ENCODE measurements at places on chromosomes 5 and 9. TPM values are rescaled to one million over a fixed set of nuclear protein-coding genes. Genes with fewer than 3 reads are reported as not detected.

GRCh38 chr9:115837618-115838017 lies 316.0 kb upstream of the PAPPA start:
- DNase-seq: no peak

- DNase-seq: no peak
These were observed 161.5 kb downstream of the CEP120 start for GRCh38 chr5:123261752-123262151.

GRCh38 chr5:14109041-14109747 lies 33.9 kb upstream of the TRIO start:
- no peak for DNase-seq

DNA sequence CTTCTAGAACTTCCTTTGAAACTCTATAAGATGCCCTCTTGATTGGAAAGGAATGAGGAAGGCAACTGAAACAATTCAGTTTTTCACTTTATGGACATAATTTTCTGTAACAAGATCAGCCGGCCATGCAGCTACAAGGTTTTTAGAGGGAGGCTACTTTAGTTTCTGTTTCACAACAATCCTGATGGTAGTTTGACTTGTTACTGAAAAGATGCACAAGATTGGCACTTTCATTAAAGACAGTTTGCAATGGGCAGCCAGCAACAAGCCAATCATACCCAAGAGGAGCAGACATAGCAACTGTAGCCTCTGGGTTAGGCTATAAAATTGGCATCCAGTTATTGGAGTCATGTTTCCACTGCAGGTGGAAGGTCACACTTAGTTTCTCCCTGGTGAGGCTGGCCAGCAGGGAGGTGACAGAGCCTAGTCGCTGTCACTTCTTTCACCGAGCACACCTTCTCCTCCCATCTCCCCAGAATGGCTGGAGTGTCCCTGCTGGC lies 74.3 kb upstream of the TGFBR1 start:
- DNase-seq: no peak

GRCh38 chr5:147737921-147738320 lies 44.6 kb downstream of the JAKMIP2 start:
- DNase-seq: no peak

ENTPD2 gene
- total RNA-seq: not detected

GRCh38 chr5:178107756-178108310 lies 5.5 kb upstream of the N4BP3 start:
- DNase-seq: no peak

GRCh38 chr5:125813221-125813974 lies 609.8 kb upstream of the GRAMD2B start:
- DNase-seq: no peak

- no peak for DNase-seq
These were observed 49.4 kb upstream of the KCNMB1 start for GRCh38 chr5:170438581-170438980.

- no peak for DNase-seq
These were observed 377.8 kb downstream of the CHSY3 start for GRCh38 chr5:130282049-130282448.

DNA sequence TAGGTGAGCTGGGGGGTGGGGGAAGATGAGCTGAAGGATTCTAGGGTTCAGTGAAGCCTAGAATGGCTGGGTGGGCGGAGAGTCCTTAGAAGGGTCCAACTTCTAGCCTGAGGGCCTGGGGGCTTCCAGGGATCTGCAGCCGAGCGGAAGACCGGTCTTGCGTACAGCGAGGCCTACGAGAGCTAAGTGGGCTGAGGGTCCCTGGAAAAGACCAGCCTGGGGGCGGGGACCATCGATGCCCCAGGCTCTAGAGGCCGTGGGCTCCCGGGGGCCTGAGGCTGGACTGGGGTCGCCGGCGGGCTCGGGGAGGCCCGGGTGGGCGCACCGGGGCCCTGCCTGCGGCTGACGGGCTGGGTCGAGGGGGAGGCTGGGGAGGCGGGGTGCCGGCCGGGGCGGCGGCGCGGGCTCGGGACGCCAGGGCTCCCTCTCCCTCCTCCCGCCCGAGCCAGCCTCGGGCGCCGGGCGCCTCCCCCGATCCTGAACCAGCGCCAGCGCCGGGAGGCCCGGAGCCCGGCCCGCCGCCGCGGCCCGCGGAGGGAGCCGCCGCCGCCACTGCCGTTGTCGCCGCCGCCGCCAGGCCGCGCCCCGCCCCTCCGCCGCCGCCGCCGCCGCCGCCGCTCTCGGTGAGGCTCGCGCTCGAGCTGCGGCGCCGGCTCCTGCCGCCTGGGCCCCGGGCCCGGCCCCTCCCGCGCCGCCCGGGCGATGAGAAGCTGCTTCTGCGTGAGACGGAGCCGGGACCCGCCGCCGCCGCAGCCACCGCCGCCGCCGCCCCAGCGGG lies at the start of gene MVB12B:
Gene MVB12B (plus strand): TSS at position 602 of the 778 bp plus-strand sequence. CDS start 101 bp downstream, at position 703.
- peak; percentile 57 for DNase-seq

- peak; percentile 40 for DNase-seq
These were observed 6.9 kb upstream of the PDCL start for GRCh38 chr9:122835313-122835731.

DNA sequence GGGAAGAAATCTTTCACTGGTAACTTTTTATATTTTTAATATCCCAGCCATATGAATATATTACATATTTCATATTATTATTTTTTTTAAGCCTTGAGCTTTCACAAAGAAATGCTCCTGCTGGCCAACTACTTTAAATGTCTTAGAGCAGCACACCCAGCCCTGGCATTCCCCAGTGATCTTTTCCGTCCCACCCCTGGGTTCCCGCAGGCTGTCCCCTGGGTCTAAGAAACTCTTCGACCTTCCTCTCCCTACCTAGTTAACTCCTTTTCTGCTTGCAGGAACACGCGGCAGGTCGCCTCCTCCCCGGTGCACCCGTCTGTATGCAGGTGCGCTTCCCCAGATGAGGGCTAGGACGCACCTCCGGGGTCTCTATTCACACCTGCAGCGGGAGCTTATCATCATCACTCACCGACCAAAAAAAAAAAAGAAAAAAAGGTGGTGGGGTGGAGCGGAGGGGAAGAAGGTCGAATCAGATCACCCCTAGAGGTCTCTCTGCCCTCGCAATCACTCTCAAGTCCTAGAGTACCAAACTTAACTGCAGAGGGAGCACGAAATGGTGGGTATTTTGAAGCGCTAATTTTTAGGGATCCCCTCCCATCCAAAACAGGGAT lies 696 bp downstream of the ZFP62 start:
- peak; percentile 39 for DNase-seq

- no peak for DNase-seq
These were observed 86.5 kb upstream of the CCDC112 start for GRCh38 chr5:115382989-115383388.

GFI1B gene
- total RNA-seq: 0.21 TPM

MEGF10 gene
- not detected for total RNA-seq

DNA sequence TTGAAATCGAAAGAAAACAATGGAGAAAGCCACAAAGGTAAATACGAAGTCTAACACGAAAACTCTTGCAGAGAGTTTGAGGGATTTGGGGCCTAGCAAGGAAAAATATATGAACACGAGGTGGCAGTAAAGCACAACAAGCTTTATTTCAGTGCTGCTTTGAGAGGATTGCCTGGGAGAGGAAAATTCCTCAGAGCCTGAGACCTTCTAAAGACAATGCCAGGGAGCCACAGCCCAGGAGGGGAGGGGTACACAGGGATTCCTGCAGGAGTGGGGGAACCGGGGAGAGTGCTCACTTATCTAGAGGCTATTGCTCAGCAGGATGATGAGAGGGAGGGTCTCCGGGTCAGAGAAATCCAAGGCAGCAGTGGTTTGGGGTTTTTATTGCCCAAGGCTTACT lies 134.9 kb upstream of the ADCY2 start:
- DNase-seq: no peak

ARAP3 gene
- 7.5 TPM for total RNA-seq

INIP gene
- total RNA-seq: 32.2 TPM

GRCh38 chr5:66012271-66012670 lies 85.9 kb downstream of the ERBIN start:
- no peak for DNase-seq
